Fibroblast of the aortic adventitia (primary cell): ENCODE measurements at places on chromosomes 1 and 21. TPM values are rescaled to one million over a fixed set of nuclear protein-coding genes. Genes with fewer than 3 reads are reported as not detected.

Gene ANKRD35
- total RNA-seq: 3.2 and 3.9 TPM in 2 replicates

Gene AADACL4
- total RNA-seq: not detected in 2 replicates

Gene BACE2
- total RNA-seq: 122 and 127 TPM in 2 replicates

Gene SERPINC1
- not detected in 2 replicates for total RNA-seq

Gene TP73
- 0.18 TPM in 1 of 2 replicates, not detected in the other for total RNA-seq

Gene CCDC185
- not detected in 2 replicates for total RNA-seq

Gene FCRLA
- total RNA-seq: 0.90 TPM in 1 of 2 replicates, not detected in the other

Gene IRF6
- total RNA-seq: 3.1 TPM in 1 of 2 replicates, not detected in the other

Gene ESPN
- total RNA-seq: not detected in 2 replicates

Gene RRP1B
- 24.2 and 40.4 TPM in 2 replicates for total RNA-seq

Gene GJA9
- total RNA-seq: 0.09 TPM in 1 of 2 replicates, not detected in the other

Gene CTTNBP2NL
- total RNA-seq: 24.4 and 27.0 TPM in 2 replicates

Gene RASAL2
- 30.5 and 32.6 TPM in 2 replicates for total RNA-seq

Gene HSD3B1
- not detected in 2 replicates for total RNA-seq

Gene B3GALNT2
- 43.0 and 69.4 TPM in 2 replicates for total RNA-seq

Gene ICOSLG
- total RNA-seq: 0.09 TPM in 1 of 2 replicates, not detected in the other

Gene CNKSR1
- 0.27 TPM in 1 of 2 replicates, not detected in the other for total RNA-seq

Gene HES3
- not detected in 2 replicates for total RNA-seq

Gene EDARADD
- total RNA-seq: not detected in 2 replicates

Gene TTLL7
- 16.0 and 20.9 TPM in 2 replicates for total RNA-seq

Gene LAD1
- total RNA-seq: not detected in 2 replicates

Gene C1orf141
- total RNA-seq: 0.65 TPM in 1 of 2 replicates, not detected in the other

Gene LRRC39
- total RNA-seq: 0.36 and 3.7 TPM in 2 replicates

Gene PPM1J
- 0.63 and 1.8 TPM in 2 replicates for total RNA-seq

Gene OPRD1
- total RNA-seq: not detected in 2 replicates

Gene OR2G6
- total RNA-seq: not detected in 2 replicates

Gene C1orf87
- not detected in 2 replicates for total RNA-seq

Gene DENND2D
- 2.9 and 3.0 TPM in 2 replicates for total RNA-seq

Gene FAM151A
- total RNA-seq: not detected in 2 replicates

Gene CORT
- total RNA-seq: 0.36 TPM in 1 of 2 replicates, not detected in the other

Gene GSTM5
- 6.1 and 13.0 TPM in 2 replicates for total RNA-seq

Gene ATF6
- 13.7 and 32.8 TPM in 2 replicates for total RNA-seq

Gene TFF3
- total RNA-seq: not detected in 2 replicates

Gene IL23R
- total RNA-seq: not detected in 2 replicates

Gene SH3D21
- 5.2 and 9.3 TPM in 2 replicates for total RNA-seq

Gene RAB42
- total RNA-seq: 1.6 and 3.4 TPM in 2 replicates

Gene ARHGAP30
- total RNA-seq: not detected in 2 replicates

Gene ATP1A4
- total RNA-seq: not detected in 2 replicates

Gene ALX3
- 0.09 TPM in 1 of 2 replicates, not detected in the other for total RNA-seq

Gene C1orf185
- not detected in 2 replicates for total RNA-seq

Gene ADPRS
- total RNA-seq: 21.1 and 25.5 TPM in 2 replicates

Gene EPHA10
- not detected in 2 replicates for total RNA-seq

Gene BRDT
- total RNA-seq: not detected in 2 replicates

Gene KIAA0040
- total RNA-seq: 0.33 and 0.99 TPM in 2 replicates

Gene CRP
- total RNA-seq: not detected in 2 replicates
